BJ (cell line): ENCODE measurements at places on chromosomes 12 and 14. TPM values are rescaled to one million over a fixed set of nuclear protein-coding genes. Genes with fewer than 3 reads are reported as not detected.

GRCh38 chr12:127388985-127389384 is 878.0 kb upstream of the TMEM132C start:
- no peak for DNase-seq

DNA sequence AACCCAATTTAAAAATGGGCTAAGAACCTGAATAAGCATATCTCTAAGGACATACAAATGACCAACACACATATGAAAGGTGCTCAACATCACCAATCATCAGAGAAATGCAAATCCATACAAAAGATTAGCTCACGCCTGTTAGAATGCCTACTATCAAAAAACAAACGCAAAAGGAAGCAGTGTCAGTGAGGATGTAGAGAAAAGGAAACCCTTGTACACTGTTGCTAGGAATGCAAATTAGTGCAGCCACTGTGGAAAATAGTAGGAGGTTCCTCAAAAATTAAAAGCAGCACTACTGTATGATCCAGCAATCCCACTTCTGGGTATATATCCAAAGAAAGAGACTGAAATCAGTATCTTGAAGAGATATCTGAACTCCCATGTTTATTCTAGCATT is 133.0 kb downstream of the CPNE8 start:
- no peak for DNase-seq

GRCh38 chr12:108890208-108890607 is 10.3 kb downstream of the DAO start:
- no peak for DNase-seq

DNA sequence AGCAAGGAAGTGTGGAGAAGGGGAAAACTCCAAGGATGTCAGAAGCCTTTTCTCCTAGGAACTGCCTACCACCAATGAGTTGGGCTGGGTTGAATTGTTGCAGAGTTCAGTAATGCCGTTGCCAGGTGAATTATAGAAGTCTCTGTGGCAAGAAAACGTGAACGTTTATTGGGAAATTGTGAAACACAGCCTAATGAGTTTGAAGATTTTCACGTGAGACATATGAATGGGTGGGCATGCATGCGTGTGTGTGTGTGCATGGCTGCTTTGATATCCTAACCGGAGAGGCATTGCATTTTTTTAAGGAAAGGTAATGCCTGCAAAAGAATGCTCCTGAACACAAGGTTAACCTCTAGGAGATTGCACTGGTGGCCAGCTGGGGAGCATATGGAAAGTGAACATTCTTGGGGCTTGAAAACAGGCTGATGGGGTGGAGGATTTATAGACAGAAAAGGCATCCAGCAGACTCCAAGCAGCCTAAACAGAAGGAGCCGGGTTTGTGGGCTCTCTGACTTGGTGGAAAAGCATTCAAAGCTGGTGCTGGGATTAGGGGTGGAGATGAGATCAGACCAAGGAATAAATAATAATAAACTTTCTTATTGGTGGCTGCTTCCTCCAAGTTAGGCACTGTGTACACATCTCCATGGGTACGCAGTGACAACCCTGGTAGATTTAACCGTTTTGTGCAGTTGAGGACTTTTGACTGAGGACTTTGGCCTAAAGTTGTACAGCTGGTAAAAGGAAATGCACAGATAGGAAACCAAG is 67.8 kb downstream of the NTF3 start:
- DNase-seq: peak; percentile 90

DNA sequence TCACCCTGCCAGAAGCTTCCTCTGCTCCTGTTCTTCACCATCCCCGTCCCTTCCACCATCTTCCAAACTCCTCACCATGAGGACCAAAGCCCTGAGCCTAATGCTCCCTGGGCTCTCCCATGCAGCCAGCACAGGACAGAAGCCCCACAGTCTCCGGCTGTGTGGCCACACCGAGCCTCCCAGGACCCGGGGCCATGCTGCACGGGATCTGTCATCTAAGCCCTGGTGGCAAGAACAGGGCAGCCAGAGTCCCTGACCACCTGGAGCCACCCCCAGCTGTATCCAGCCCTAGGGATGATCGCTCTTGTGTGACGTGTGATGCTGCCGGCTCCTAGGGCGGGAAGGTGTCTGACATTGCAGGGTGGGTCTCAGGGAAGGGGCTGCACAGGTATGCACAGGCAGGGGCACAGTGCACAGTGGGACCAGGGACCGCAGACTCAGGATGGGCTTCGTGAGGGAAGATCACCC is 8.1 kb downstream of the TMEM179 start:
- DNase-seq: no peak

DBX2 gene
- not detected in 2 replicates for polyA plus RNA-seq

PRR4 gene
- 2.6 and 4.2 TPM in 2 replicates for polyA plus RNA-seq

NTS gene
- not detected in 2 replicates for polyA plus RNA-seq
